ENCODE measurements at places on chromosomes 2 and 18. TPM values are rescaled to one million over a fixed set of nuclear protein-coding genes. Genes with fewer than 3 reads are reported as not detected.

Gene FKBP1B
- polyA plus RNA-seq: 3.9 TPM

Gene NIF3L1
- 16.4 TPM for polyA plus RNA-seq

Gene PKDCC
- not detected for polyA plus RNA-seq

Gene KRTCAP3
- 1.6 TPM for polyA plus RNA-seq

Gene RTP5
- polyA plus RNA-seq: not detected

Gene IL1RL1
- polyA plus RNA-seq: not detected

Gene SERPINB13
- not detected for polyA plus RNA-seq

Gene EMILIN1
- 0.61 TPM for polyA plus RNA-seq

Gene C18orf32
- polyA plus RNA-seq: 93.2 TPM

Gene GAREM2
- polyA plus RNA-seq: 0.19 TPM

Gene ACTG2
- not detected for polyA plus RNA-seq

Gene CHMP3
- 77.1 TPM for polyA plus RNA-seq

Gene FZD7
- 0.19 TPM for polyA plus RNA-seq

Gene SLC9A4
- polyA plus RNA-seq: not detected

Gene SATB2
- polyA plus RNA-seq: not detected

Gene ZNF142
- polyA plus RNA-seq: 21.1 TPM

Gene BCL11A
- polyA plus RNA-seq: 189 TPM

Gene ADGRF3
- 0.38 TPM for polyA plus RNA-seq

Measured in IgD-negative memory B cell (primary cell).